ENCODE measurements at places on chromosomes 5 and 9.

GRCh38 chr9:108579757-108580439 lies 275.9 kb downstream of the ACTL7B start:
- no peak for DNase-seq

GRCh38 chr9:551986-552929 lies 289.2 kb upstream of the DMRT1 start:
- DNase-seq = no peak

- DNase-seq = peak; percentile 97
Observed at GRCh38 chr9:31185831-31186230, 1198.6 kb upstream of the ACO1 start.

GRCh38 chr9:93621922-93622321 lies 45.5 kb downstream of the PHF2 start:
- no peak for DNase-seq

GRCh38 chr5:42828671-42829070 lies 17.0 kb upstream of the SELENOP start:
- DNase-seq = no peak

- DNase-seq = no peak
Observed at GRCh38 chr5:109373932-109374331, 35.8 kb downstream of the PJA2 start.

- no peak for DNase-seq
Observed at GRCh38 chr9:109274884-109275730, 45.8 kb downstream of the EPB41L4B start.

- no peak for DNase-seq
Observed at GRCh38 chr5:41213340-41213739, at the start of gene C6. Gene C6, minus strand, starts transcription at chr5:41213532. Its CDS starts 10,302 bp downstream, at chr5:41203230.

DNA sequence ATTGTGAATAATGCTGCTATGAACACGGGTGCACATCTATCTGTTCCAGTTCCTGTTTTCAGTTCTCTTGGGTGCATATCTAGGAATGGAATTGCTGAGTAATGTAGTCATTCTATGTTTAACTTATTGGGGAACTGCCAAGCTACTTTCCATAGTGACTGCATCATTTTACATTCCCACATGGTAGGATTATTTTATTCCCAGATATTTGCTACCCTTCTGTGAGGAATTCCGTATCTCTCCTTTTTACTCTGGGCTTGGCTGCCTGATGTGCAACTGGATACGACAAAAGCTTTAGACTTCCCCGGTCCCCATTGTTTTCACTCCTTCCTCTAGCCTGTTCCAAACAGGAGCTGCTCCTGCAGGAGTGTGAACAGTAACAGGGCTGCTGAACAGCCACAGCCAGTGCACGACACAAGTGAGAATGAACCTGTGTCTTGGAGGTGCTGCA lies 7.2 kb downstream of the TAS2R1 start:
- DNase-seq = peak; percentile 89

DNA sequence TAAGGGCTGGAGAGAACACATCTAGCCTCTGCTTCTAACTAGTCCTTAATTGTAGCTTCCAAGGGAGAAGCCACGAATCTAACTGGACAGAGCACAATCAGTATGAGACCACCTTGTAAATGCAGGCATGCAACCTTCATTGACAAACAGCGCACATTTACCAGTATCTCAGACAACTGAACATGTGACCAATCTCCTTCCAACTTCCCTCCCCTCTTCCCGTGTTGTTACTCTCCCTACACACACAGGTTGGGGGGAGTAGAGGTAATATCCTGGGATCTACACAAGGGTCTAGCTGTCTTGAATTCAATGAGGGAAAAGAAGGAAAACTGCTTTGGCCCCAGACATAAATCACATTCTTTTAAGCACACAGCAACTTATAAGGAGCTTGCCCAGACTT lies 77.6 kb downstream of the LIFR start:
- no peak for DNase-seq

- peak; percentile 80 for DNase-seq
Observed at GRCh38 chr9:110015759-110016158, 192.2 kb downstream of the C9orf152 start.

DNA sequence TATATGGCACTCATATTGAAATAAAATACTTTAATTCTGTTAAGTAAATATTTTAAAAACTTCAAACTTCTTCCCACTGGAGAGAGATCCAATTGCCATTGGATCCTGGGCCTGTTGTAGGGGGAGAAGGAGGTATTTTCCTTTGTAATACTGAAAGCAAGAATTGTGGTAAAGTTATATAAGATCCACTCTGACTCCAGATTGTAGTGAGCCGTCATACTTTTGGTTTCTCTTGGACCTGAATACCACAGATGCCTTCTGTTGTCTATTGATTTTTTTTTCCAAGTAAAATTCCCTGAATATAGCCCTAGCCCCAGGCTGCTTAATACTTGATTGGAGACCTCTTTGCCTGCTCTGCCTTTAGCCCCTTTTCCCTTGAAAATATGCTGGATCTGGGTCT lies 86.9 kb downstream of the ATG10 start:
- no peak for DNase-seq

DNA sequence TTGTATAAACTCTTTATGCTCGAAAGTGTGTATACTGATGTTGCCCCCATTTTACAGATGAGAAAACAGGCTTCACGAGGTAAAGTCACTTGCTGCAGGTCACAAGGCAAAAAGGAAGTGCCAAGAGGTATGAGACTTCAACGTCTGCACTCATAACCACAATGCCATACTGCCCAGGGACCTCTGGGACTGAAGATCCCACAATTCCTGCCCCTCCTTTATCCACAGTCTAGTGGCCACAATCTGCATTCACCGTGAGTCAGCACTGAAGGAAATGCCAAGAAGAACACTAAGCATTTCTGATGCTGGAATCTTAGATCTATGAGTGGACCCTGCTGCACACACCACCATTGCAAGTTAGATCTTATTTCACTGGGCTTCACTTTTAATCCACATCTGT lies 37.3 kb downstream of the MED27 start:
- DNase-seq = peak; percentile 96

- no peak for DNase-seq
Observed at GRCh38 chr9:26781906-26782305, 110.7 kb downstream of the CAAP1 start.

- DNase-seq = no peak
Observed at GRCh38 chr5:55234121-55234700, 803 bp upstream of the CCNO start.

DNA sequence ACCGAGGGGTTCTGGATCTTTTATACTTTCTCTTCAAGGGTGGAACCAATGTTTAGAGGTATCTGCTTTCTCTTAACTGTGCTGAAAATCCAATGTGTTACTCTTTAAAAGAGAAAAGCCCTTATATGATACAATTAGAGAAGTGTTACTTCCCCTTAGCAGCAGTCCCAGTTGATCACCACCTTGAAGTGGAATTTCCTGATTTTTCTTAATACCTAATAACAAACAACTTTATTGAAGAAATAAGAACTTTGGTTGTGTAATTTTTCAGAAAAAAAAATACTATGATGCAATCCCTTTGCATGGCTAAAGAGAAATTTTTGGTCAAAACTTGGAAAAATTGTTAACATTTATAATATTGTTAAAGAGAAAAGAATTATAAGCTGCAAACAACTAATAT lies 24.7 kb downstream of the SLC1A3 start:
- DNase-seq = no peak

DNA sequence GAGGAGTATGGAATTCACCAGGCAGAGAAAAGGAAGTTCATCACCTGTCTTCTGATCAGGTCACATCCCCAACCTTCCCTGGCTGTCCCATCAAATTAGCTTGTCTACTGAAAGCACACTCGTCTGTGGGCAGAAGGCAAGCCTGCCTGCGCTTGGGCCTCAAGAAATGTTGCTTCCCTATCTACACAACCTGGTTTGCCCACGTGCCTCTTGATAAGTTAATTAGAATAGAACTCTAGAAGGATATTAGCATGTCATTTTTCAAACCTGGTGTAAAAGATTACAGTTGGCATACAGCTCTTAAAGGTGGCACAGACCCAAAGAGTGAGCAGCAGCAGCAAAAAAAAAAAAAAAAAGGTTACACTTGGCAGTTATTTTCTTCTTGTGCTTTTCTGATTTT lies 5.1 kb downstream of the TTC23L start:
- DNase-seq = no peak

DNA sequence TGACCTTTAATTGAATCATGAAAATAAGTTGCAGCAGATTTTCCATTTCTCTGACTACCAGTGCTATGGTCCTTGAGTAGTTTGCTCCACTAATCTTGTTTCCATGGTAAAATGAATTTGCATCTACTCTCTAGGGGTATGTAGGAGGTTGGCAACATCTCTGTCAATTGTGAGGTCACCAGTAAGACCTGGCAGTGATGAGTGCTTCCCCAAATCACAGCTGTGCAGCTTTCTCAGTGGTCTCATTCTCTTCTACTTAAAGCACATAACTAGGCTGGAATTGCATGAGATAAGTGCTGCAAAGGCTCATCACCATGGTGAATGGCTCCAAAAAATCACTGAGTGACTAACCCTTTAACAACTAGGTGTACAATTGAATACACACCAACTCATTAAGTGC lies 36.3 kb downstream of the ADAMTS19 start:
- no peak for DNase-seq

DNA sequence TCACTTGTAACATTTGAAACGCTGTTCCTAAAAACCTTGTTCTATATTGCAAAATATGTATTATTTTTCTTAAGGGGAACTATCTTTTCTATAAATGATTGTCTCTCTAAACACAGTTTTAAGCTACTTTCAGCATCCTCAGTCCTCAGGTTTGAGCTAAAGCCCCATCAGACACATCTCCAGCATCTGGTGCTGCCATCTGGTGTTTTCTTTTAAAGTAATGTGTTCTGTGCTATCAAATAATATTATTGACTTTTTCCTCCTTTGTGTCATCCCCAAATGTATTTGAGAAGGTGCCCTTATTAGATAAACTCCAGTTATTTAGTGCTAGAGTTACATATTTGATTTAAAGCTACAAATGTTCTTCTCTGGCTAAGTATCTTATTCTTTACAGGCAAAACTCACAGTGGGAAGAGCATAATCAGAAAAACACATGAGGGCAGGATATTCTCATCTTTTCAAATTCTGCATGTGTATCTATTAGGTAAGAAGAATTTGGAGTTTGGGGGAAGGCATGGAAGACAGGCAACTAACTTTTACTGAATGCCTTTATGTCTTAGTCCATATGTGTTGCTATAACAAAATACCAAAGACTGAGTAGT lies 27.5 kb downstream of the ZNF474 start:
- DNase-seq = no peak

DNA sequence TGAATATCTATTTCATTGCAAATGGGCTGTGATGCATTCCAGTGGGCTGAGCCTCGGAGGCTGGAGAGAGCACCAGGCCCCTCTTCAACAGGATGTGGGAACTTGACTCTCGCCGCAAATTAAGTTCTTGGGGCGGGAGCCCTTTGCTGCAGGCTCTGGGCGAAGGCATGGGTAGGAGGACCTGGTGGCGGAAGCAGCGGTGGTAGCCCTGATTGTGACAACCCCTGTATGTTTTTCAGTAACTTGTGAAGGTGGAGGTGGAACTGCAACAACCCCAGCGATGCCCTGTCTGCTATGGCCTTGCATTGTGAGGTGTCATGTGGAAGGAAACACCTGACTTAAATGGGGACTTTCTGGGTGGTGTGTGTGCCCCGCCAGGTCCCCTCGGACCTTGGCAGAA lies 9.4 kb downstream of the FYB1 start:
- no peak for DNase-seq

- DNase-seq = peak; percentile 97
Observed at GRCh38 chr5:28523888-28524635, 1485.7 kb upstream of the CDH9 start.

GRCh38 chr9:132015866-132016265 lies 63.8 kb downstream of the MED27 start:
- no peak for DNase-seq

GRCh38 chr5:181047921-181048320 lies 7.9 kb downstream of the BTNL9 start:
- DNase-seq = no peak

DNA sequence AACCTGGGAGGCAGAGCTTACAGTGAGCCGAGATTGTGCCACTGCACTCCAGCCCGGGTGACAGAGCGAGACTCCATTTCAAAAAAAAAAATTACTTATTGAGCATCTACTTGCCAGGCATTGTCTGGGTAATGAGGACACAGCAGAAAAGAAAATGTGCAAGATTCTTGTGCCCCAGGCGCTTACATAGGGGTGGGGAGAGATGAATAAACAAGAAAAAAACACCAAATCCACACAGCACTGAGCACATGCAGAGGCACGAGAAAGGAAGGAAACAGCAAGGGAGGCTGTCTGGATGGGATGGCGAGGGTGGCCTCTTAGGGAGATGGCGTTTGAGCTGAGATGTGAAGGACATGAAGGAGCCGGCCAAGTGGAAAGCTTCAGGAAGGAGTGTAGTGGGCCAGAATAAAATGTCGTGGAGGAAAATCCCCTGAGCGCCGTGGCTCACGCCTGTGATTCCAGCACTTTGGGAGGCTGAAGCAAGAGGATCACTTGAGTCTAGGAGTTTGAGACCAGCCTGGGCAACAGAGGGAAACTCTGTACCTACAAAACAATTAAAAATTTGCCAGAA lies 13.9 kb downstream of the DYNC2I2 start:
- DNase-seq = no peak

DNA sequence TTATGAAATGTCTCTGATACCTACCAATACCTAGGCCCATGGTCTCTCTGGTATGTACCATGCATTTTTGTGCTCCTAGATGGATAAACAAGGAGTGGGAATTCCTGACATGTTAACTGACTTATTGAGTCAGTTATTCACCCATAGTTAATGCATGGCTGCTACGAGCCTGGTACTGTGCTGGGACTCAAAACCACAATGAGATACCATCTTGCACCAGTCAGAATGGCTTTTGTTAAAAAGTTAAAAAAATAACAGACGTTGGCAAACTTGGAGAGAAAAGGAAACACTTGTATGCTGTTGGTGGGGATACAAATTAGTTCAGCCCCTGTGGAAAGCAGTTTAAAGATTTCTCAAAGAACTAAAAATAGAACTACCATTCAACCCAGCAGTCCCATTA lies 293.8 kb downstream of the OSTF1 start:
- DNase-seq = no peak

DNA sequence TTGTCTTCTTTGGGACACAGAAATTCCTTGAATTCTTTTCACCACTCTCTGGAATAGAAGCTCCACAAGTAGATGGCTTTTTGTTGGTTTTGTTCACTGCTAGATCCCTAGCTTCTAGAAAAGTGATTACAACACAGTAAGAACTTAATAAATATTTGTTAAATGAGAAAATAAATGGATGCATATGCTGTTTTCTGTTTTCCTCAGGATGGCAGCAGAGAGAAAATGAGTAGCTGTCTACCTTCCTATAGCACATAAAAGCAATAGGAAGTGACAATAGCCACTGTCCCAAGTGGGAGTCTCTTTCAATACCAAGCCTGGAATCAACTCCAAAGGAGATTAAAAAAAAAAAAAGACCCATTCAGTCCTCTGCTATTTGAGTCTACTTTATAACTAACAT lies 100.6 kb upstream of the NREP start:
- DNase-seq = no peak

GRCh38 chr5:149133795-149134777 lies 7.2 kb upstream of the ABLIM3 start:
- peak; percentile 82 for DNase-seq

- DNase-seq = no peak
Observed at GRCh38 chr9:132049900-132050299, 29.8 kb downstream of the MED27 start.

- no peak for DNase-seq
Observed at GRCh38 chr9:121299467-121300282, 31.7 kb downstream of the GSN start.

Measured in HS-5 (cell line).